Omental fat pad (tissue), 4 donors: ENCODE measurements at places on chromosomes 7 and 10. TPM values are rescaled to one million over a fixed set of nuclear protein-coding genes. Genes with fewer than 3 reads are reported as not detected.

Gene ALOX5
- total RNA-seq = 40.6 TPM

DNA sequence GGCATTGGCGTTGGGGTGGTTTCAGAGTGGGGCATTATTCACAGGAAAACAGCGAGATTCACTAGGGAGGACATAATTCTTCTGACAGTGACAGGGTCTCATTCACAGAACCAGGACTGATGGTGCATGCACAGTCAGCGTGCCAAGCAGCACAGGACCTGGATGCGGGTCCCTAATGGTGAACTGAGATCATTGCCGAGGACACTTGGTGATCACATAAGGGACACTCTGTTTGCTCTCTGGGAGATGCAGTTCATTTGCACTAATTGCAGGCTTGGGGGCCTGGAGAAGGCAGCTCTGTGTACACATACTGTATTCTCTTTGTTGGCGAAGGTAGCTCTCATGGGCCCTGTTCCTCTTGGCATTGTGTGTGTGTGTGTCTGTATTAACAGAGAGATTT is 716.1 kb downstream of the PHTF2 start:
- DNase-seq = no peak

GRCh38 chr7:31373337-31374289 is 33.1 kb upstream of the NEUROD6 start:
- no peak for DNase-seq

- no peak for DNase-seq
Observed at GRCh38 chr10:123746061-123746460, 79.9 kb downstream of the GPR26 start.

Gene MPP7
- 4.8 TPM for total RNA-seq

GRCh38 chr7:131504157-131504899 is 52.1 kb downstream of the PODXL start:
- no peak for DNase-seq

Gene INHBA
- total RNA-seq = 0.93 TPM

DNA sequence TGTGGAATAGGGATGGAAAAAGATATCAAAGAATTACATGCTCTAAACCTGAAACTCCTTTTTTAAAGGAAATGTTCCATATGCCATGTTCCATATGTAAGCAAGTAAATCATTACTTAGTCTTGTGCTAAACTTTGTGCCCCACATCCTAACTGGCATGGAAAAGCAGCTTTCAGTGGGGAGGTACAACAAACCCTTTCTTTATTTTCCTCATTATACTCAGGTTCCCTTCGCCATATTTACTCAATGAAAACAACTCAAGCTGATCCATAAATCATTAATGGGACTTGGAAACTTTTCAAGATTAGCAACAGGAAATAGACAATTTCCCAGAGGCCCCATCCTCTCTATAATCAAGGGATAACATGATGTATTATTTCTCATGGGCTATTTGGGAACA is 56.0 kb downstream of the GSAP start:
- no peak for DNase-seq

- DNase-seq = no peak
Observed at GRCh38 chr7:37960483-37960882, 40.0 kb downstream of the EPDR1 start.

DNA sequence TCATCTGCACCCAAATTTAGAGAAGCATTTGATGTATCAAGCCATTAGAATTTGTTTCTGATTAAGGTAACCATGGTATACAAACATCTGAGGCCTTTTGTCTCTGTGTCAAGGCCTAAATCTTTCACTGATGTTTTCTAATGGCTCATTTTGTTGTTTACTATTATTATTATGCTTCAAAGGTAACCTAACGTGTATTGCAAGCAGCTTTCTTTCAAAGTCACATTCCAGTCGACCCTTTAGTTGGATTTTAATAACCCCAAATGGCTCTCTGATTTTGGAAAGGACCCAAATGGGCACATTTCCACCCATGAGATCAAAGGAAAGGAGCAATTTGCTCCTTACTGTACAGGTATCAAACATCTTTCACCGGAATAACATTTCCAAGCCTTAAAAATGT is 46.7 kb upstream of the WNT16 start:
- no peak for DNase-seq

Gene WEE2
- not detected for total RNA-seq

DNA sequence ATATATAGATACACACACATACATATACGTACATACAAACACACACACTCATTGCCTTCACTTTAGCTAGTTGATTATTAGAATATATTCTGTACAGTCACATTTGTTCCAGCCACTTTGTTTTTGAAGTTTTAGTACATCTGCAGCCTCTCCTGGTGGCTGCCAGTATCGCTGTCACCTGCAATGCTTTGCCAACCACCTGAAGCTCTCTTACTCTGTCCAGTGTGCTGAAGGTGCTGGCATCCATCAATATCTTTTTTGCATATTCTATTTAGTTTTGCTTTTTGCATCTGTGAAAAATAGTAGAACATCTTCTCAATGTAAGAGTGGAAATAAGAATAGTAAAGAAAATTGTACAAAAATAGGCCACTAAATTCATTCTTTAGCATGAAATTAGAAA is 388.6 kb downstream of the EXOC4 start:
- no peak for DNase-seq

DNA sequence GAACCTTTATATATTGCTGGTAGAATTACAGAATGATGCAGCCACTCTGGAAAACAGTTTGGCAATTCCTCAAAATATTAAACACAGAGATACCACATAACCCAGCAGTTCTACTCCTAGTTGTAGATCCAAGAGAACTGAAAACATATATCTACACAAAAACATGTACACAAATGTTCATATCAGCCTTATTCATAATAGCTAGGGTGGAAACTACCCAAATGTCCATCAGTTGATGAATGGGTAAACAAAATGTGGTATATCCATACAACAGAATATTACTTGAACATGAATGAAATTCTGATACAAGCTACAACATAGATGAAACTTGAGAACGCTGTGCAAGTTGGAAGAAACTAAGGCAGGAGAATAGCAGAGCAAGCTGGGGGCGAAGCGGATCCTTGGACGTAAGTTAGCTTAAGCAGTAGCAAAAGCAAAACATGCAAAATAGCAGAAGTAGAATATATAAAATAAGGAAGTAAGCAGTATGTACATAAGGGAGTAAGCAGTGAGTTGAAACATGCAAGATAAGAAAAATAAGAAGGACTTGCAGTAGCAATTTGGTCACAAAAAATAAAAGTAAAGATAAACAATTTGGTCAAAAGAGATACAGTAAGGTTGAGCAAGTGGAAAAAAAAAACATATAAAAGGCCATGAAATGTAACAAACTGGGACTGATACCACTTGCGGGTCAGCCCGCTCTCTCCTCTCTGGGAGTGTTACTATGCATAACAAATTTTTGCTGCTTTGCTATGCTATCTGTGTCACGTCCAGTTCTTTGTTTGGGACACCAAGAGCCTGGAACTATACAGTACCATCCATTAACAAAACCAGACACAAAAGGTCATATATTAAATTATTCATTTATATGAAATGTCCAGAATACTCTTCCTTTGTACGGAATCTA is 18.0 kb upstream of the HILPDA start:
- no peak for DNase-seq

DNA sequence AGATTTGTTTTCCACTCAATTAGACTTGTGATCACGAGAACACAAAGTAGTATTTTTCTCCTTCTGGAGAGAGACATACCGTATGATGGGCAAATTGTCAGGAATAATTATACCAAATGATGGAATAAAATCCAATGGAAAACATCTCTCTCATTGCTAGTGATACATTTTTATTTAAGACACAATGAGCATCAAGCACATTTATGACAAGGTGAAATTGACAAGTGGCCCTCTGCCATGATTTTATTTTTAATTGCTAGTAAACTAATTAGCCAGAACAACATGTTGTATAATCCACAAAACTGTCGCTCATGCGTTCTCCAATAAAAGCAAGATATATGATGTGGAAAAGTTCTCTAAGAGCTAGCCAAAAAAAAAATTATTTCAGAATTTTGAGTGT is 620.8 kb downstream of the AUTS2 start:
- DNase-seq = no peak

DNA sequence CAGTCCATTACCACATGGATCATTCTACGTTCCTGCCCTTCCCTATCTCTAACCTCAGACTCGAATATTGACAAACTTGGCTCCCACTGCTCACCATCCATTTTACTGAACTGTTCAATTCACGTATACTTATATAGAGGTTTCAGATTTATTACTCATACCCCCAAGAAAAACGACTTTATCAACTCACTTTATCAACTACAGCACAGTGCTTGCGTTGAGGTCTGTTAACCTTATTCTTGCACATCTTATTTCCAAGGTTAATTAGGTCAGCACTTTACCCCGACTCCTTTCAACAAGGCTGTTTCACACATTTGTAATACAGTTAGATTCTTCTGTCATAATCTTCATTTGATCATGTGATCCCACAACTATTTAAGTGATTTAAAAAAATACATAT is 162.3 kb upstream of the AHR start:
- DNase-seq = no peak

DNA sequence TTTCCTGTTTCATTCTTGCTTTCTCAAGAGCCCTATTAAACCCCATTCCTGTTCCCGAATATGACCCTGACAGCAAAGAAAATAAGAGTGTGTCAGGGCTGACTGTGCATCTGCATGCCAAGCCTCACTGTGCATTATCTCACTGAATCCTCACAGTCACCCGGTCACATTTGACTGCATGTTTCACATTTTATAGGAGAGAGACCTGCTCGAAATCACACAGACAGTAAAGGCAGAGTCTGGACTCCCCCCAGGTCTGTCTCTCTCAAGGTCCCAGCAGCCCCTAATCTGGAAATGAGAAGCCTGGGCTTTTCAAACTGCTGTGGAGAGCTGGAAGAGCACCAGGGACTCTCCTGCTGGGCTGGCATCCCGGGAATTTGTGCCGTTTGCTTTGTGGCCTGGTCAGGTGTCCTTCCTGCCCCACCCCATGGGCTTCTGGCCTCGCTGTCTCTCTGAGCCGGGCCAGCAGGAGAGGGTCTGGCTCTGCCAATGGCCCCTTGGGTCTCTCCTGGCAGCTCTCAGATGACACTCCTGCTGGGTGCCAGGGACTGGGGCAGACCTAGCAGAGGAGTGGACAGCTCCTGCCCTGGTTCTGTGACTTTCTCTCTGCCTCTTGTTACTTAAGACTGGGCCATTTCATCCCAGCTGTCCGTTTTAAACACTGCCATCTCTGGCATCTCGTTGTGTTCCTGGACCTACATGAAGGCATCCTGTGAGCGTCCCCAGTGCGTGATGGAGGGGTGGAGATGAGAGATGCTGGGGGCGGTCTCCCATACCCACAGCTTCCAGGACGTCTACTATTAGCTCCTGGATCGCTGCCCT is 173.6 kb downstream of the ARHGAP12 start:
- DNase-seq = no peak
